A549 treated with CpdA at 1 μM for 4 hours (cell line): ENCODE measurements at places on chromosomes 12 and 14. TPM values are rescaled to one million over a fixed set of nuclear protein-coding genes. Genes with fewer than 3 reads are reported as not detected.

MSRB3 gene
- 21.1 to 24.6 TPM (median 23.2 TPM) in 5 replicates for total RNA-seq

EDDM3A gene
- not detected in 5 replicates for total RNA-seq

NUAK1 gene
- 10.8 to 12.7 TPM (median 12.0 TPM) in 5 replicates for total RNA-seq

FAM90A1 gene
- 0.06 to 0.14 TPM (median 0.09 TPM) in 4 of 5 replicates, not detected in the other for total RNA-seq

ST8SIA1 gene
- 0.06 to 0.08 TPM in 2 of 5 replicates, not detected in the others for total RNA-seq

PLCZ1 gene
- total RNA-seq: not detected in 5 replicates

RASAL1 gene
- 0.19 to 0.62 TPM (median 0.28 TPM) in 5 replicates for total RNA-seq

TMEM119 gene
- total RNA-seq: 0.07 to 0.18 TPM (median 0.10 TPM) in 3 of 5 replicates, not detected in the others

KRT77 gene
- total RNA-seq: not detected in 5 replicates

CCDC197 gene
- not detected in 5 replicates for total RNA-seq
